Keratinocyte (primary cell): ENCODE measurements at places on chromosomes 1 and 21. TPM values are rescaled to one million over a fixed set of nuclear protein-coding genes. Genes with fewer than 3 reads are reported as not detected.
A peak's percentile ranks its signal among the peaks of the same experiment; 100 is the strongest.

DNA sequence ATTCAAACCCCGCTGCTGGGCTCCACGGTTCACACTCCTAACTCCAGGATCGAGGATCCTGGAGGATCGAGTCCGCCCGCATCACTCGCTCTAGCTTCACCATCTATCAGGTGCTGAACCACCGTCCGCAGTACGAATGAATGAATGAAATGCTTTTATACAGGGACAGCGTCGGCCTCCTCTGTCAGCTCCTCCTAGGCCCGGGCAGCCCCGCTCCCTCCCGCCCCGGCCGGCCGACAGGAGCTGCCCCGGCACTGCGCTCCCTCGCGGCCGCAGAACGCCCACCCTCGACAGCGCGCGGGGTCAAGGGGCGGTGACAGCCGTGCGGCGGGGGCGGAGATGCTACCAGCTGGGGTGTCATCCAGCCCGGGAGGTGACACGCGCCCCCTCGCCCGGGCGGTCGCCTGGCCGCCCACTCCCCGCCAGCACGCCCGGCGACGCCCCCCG is 520 bp downstream of the ZBTB17 start:
- DNase-seq = no peak

- no peak for DNase-seq
Measured at GRCh38 chr1:192709544-192709943, 73.6 kb downstream of the RGS13 start.

GRCh38 chr1:34373912-34374311 is 197.2 kb downstream of the C1orf94 start:
- DNase-seq = no peak

DNA sequence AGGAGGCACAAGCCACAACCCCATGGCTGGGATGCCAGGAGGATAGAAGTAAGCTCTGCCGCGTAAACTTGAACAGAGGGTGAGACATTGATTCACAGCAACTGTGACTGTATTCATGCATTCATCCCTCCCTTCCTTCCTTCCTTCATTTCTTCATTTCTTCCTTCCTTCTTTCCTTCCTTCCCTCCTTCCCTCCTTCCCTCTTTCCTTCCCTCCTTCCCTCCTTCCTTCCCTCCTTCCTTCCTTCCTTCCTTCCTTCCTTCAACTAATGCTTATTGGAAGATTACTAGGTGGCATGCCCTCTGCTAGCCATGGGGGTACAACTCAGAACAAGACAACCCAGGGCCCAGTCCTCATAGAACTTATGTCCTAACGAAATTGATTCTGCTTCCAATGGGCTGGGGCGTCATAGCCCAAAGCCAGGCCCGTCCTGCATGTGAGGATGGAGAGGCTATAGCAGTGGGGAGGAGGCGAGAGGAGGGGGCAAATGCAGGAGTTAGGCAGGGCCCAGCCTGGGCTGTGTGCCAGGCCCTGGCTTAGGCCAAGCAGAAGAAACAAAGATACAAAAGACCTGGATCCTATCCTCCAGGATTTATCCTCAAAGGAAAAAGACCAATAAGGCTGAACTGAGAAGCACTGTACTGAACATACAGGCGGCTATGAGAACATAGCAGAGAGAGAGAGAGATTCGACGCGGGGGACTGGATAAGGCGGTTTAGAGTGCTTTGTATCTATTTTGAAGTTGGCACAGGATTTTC is 24.4 kb upstream of the PAXBP1 start:
- no peak for DNase-seq

DNA sequence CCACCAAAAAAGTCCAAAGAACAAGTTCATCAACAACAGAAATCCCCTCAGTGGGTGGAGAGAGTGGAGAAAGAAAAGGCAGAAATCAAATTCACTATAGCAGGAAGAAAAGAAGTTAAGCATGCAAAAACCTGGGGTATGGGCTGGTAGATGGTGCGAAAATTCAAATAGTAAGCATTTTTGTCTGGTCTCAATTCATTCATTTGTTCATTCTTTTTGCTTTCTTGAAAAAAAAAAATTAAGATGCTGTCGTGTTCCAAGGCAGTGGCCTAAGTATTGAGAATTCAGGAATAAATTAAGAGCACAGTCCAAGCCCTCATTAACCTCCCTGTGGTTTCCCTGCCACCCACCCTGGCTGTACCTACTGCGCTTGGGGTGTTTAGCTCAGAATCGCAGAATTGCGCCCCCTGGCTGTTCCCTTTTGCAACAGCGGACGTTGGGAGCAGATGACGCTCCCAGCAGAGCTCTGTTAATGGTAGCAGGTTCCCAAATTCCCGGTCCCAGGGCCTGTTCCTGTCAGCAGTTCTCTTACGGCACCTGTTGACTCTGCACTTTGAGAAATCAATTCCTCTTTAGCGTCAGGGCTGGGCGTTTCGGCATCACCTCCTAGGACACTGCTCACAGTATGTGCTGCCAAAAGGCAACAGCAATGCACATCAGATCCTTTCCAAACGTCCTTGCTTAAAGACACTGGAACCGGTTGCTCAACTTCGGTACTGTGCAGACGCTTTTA is 34.0 kb upstream of the SSX2IP start:
- no peak for DNase-seq

DNA sequence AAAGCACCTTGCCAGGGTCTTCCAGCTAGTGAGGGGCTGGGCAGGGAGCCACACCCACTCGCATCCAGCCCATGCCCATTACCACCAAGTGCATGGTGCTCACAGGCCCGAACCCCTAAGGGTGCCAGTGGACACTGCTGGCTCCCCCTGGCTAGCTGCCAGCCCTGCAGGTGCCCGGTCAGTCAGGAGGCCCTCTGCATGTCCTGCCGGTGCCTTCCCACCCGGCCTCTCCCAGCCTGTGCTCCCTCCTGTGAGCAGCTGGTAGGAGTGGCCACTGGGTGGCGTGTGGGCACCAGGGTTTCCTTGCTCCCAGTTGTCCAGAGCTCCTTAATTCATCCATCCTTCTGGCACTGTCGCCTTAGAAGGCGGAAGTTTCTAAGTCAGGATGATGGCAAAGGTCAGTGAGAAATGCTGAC is 33.4 kb downstream of the QSOX1 start:
- no peak for DNase-seq

DNA sequence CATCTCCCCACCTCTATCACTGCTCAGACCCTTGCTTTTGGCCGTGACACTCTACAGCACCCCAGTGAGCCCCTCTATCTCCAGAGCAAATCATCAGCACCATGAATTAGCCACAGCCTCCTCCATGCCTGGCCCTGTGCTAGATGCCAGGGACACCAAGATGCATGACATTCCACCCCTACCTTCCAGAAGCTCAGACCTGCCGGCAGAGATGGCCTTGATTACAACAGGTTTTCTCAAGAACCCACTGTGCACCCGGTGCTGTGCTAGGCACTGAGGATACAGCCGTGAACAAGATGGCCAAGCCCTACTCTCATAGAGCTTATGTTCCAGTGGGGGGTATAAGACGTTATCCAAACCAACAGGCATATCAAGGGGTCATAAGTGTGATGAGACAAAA is 30.6 kb downstream of the CDK18 start:
- DNase-seq = no peak

GRCh38 chr1:213982672-213983492 is 4.9 kb upstream of the PROX1 start:
- DNase-seq = no peak

GRCh38 chr1:39727221-39727931 is 11.3 kb upstream of the PPIE start:
- no peak for DNase-seq

GRCh38 chr1:202038688-202039346 is 28.4 kb downstream of the ELF3 start:
- DNase-seq = no peak

DNA sequence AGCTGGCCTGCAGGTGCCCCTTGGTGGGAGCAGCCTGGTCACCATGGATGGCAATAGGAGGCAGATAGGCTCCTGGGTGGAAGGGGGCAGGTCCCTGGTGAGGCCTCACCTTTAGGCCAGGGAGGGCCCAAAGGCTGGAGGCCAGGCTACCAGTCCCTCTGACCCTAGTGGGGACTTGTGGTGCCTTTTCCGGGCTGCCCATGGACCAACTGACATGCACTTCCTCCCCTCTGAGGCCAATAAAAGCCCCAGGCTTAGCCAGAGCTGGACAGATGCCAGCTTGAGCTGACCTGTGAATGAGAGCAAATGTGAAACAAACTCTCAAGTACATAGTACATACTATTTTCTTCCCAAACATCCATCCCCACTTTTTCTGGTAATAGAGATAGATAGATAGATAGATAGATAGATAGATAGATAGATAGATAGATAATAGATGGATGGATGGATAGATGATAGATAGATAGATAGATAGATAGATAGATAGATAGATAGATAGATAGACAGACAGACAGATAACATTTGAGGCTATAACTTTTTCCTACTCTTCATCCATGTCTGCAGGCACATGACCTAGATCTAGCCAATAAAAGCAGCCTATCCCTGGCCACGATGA is 9.2 kb upstream of the CTTNBP2NL start:
- DNase-seq = no peak

DNA sequence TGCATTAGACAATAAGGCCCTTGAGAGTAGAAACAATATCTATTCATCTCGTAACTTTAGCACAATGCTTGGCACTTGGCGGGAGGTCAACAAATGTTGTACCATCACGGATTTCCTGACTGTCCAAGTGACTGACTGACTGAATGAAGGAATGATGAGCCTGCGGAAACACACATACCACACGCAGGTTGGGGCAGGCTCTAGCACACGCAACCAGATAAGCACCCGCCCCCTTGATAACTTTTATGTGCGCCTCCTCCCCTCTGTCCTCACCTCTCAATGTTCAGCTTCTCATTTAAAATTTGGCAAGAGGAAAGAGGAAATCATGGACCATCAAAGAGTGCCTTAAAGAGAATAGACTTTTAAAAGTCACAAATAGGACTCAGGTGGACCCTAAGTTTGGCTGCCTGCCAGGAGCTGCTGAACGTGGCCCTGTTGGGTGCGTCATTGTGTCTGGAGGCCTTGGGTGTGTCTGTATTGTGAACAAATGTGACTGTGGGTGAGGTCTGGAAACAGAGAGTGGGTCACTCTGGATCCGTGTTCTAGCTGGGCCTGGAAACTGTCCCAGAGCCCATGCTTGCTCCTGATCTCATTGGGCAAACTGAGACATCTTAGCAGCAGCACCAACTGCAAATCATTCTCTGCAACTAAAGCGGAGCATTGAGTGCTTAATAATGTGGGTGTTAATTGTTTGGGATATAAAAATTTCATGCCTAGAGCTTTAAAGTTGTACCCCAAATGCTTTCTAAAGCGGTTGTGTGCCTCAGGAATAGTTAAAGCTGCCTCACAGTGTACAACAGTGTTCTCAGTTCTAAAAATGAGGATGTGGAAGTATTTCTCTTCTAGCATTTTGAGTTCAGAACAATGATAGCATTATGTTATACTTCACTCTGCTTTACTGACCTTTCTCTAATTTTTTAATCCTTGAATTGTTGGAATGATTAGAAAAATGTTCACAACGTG is 47.6 kb upstream of the ABCG1 start:
- DNase-seq = peak; percentile 75

DNA sequence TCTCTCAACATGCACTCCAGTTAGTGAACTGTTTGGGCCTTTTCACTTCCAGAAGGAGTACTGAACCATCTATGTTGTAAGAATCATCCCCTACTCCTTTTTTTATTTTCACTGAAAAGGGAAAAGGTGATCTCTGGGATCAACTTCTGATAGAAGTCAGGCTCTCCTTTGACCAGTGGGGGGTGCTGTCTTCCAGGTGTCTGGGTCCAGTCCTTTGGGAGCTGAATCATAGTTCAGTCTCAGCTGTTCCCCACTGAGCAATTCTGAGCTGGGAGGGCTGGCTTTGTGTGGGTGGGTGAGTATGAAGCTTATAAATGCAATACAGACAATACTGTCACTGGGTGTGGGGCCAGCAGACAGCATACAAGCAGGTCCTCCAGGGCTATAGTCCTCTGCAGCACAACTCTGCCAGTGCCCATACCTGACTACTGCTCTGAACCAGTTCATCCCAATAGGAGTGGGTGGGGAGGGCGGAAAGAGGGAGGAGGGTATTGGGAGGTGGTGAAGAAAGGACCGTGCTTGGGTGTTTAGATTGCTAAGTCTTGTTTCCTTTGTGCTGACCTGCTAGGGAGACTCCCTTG is 12.5 kb upstream of the SARS1 start:
- peak; percentile 85 for DNase-seq

- DNase-seq = no peak
Measured at GRCh38 chr1:4227986-4228385, 327.9 kb upstream of the C1orf174 start.

DNA sequence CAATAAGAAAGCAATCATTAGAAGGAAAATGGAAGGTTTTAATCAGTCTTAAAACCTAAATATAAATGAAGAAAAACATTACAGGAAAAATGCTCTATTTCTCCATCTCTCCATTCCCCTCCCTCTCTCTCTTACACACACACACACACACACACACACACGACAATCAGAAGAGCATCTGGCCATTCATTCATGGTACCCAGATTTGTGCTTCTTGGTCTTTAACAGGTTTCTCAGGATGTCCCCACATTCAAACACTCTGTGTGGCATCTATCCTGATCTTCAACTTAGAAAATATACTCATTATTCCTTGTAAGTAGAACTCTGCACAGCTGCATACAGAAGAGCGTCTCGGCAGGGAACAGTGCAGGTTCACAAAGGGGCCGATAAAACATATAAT is 779 bp downstream of the LRRC40 start:
- DNase-seq = no peak

- DNase-seq = no peak
Measured at GRCh38 chr21:44303490-44303981, 3.7 kb downstream of the PFKL start.

DNA sequence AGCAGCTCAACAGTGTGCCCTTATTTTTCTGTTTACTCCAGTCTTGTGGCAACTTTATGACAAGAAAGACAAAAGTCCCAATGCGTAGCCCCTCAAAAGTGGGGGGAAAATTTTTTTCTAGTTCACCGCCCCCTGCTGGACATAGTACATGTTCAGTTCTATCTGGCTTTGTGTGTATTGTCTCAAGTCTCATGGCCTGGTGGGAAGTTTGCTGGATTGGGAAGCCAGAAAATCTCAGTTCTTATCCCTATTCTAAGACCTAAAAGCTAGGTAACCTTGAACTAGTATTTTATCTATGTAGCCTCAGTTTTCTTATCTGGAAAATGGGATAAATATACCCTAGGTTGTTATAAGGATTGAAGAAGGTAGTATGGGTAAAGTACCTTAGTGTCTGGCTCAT is 55.8 kb upstream of the LDLRAP1 start:
- no peak for DNase-seq

Gene DMRTA2
- 0.01 TPM in 1 of 3 replicates, not detected in the others for polyA plus RNA-seq

Gene SV2A
- polyA plus RNA-seq = 0.10 to 0.71 TPM (median 0.28 TPM) in 3 replicates

Gene SLAMF7
- polyA plus RNA-seq = 21.9 to 56.5 TPM (median 31.0 TPM) in 3 replicates

Gene OLFML3
- polyA plus RNA-seq = 2.3 to 4.4 TPM (median 2.8 TPM) in 3 replicates

Gene HES4
- polyA plus RNA-seq = 3.0 to 14.7 TPM (median 3.1 TPM) in 3 replicates

Gene PCP4
- polyA plus RNA-seq = not detected in 3 replicates

Gene INTS7
- polyA plus RNA-seq = 20.4 to 27.2 TPM (median 20.5 TPM) in 3 replicates

Gene TSNAX
- 21.5 to 32.6 TPM (median 30.9 TPM) in 3 replicates for polyA plus RNA-seq

Gene PLA2G4A
- polyA plus RNA-seq = 11.9 to 46.4 TPM (median 29.2 TPM) in 3 replicates

Gene SYCP1
- not detected in 3 replicates for polyA plus RNA-seq

Gene KLF17
- 0.03 TPM in 1 of 3 replicates, not detected in the others for polyA plus RNA-seq

Gene COL6A1
- 2.5 to 6.5 TPM (median 4.2 TPM) in 3 replicates for polyA plus RNA-seq

Gene CHRM3
- polyA plus RNA-seq = under 0.01 TPM in 1 of 3 replicates, not detected in the others

Gene GUCA2B
- polyA plus RNA-seq = not detected in 3 replicates

Gene NBPF10
- 1.1 to 2.1 TPM (median 1.7 TPM) in 3 replicates for polyA plus RNA-seq
